Colonic mucosa (tissue), 4 donors: ENCODE measurements at places on chromosomes 13 and 19. TPM values are rescaled to one million over a fixed set of nuclear protein-coding genes. Genes with fewer than 3 reads are reported as not detected.

GRCh38 chr13:44135566-44135965 lies 238.1 kb upstream of the SERP2 start:
- no peak for DNase-seq

PTPRH gene
- total RNA-seq = 76.3 TPM

DNA sequence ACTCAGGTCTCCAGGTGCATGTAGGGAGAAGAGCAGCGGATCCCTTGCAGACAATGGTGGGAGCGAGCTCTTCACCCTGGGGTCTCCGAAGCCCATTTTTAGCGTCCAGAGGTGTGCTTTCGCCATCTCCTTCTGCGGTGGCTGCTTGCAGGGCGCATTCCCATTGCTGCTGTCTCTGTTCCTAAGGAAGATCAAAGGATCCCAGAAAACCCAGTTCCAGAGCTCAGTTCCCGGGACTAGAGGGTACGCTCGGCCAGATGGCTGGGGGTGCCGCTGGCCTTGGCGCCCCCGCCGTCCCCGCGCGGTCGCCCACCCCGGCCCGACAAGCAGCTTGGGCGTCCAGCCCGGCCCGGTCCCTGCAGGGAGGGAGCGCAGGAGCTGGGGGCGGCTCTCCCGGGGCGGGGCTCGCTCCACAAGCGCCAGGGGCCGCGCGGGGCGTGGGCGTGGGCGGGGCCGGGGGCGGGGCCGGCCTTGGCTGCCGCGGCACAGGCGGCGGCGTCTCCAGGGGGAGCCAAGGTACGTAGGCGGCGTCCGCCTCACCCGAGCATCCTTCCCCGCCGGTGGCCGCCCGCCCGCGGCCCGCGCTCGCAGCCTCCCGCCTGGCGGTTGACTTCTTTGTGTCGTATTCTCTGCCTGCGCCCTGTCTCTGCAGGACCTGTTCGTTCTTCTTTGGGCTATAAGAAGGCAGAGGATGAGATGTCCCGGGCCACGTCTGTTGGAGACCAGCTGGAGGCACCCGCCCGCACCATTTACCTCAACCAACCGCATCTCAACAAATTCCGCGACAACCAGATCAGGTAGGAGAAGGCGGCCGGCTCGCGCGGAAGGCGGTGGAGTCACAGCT lies 96.8 kb downstream of the ATP8A2 start:
- no peak for DNase-seq

GRCh38 chr13:40390401-40390916 lies 276.0 kb downstream of the FOXO1 start:
- no peak for DNase-seq

KLK14 gene
- 0.52 TPM for total RNA-seq

GRCh38 chr19:46659151-46660007 lies 1.6 kb downstream of the DACT3 start:
- DNase-seq = peak; percentile 38

DNA sequence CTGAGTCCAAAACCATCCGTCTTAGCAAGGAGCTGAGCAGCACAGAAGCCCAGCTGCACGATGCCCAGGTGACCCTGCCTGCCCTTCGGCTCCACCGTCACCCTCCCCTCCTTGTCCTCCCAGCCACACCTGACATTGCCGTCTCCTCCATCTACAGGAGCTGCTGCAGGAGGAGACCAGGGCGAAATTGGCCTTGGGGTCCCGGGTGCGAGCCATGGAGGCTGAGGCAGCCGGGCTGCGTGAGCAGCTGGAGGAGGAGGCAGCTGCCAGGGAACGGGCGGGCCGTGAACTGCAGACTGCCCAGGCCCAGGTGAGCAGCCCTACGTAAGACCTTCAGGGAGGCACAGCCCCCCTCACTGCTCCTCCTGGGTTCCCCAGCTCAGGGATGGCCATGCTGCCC lies 49.1 kb downstream of the KCNC3 start:
- no peak for DNase-seq

GRK1 gene
- total RNA-seq = 0.10 TPM

DNA sequence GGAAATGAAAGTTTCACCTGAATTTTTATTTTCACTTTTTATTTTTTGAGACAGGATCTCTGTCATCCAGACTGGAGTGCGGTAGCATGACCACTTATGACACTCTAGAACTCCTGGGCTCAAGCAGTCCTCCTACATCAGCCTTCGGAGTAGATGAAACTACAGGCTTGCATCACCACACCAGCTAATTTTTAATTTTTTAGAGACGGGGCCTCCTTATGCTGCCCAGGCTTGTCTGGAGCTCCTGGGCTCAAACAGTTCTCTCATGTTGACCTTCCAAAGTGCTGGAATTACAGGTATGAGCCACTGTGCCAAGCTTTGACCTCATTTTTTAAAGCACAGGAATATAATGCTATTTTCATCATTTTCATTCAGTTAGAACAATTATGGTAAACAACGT lies 297.0 kb upstream of the KLHL1 start:
- DNase-seq = no peak

DNA sequence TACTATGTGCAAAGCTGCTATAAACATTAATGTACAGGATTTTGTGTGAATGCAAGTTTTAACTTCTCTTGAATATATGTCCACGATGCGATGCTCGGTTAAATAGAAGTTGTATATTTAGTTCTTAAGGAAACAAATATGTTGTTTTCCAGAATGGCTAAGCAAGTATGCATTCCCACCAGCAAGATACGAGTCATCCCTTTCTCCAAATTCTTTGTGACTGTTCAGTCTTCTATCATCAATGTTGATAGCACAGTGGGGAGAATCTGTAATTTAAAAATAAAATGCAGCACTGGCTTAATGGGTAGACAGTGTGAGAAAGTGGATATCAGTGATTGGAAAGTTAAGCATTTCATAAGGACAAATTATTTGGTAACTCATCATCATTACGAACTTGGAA lies 1340.8 kb downstream of the PCDH9 start:
- no peak for DNase-seq
